ENCODE measurements at places on chromosomes 5 and 9. TPM values are rescaled to one million over a fixed set of nuclear protein-coding genes. Genes with fewer than 3 reads are reported as not detected.

The SH3TC2 gene
- 0.23 TPM for polyA plus RNA-seq

The SH2D3C gene
- polyA plus RNA-seq: 16.1 TPM

The OTULINL gene
- polyA plus RNA-seq: 13.5 TPM

The ZNF883 gene
- 9.0 TPM for polyA plus RNA-seq

The CARTPT gene
- polyA plus RNA-seq: not detected

The ADGRD2 gene
- 0.16 TPM for polyA plus RNA-seq

The LCN15 gene
- polyA plus RNA-seq: not detected

The FST gene
- 30.2 TPM for polyA plus RNA-seq

The CBY3 gene
- 0.55 TPM for polyA plus RNA-seq

The TRAPPC13 gene
- 35.9 TPM for polyA plus RNA-seq

The GNA14 gene
- 18.1 TPM for polyA plus RNA-seq

The GPR151 gene
- polyA plus RNA-seq: not detected

The GDNF gene
- polyA plus RNA-seq: 19.6 TPM

The RANBP17 gene
- polyA plus RNA-seq: 12.6 TPM

The TXNDC8 gene
- polyA plus RNA-seq: not detected

The AIF1L gene
- polyA plus RNA-seq: 322 TPM

The GBGT1 gene
- polyA plus RNA-seq: 2.2 TPM

The OTP gene
- not detected for polyA plus RNA-seq

DNA sequence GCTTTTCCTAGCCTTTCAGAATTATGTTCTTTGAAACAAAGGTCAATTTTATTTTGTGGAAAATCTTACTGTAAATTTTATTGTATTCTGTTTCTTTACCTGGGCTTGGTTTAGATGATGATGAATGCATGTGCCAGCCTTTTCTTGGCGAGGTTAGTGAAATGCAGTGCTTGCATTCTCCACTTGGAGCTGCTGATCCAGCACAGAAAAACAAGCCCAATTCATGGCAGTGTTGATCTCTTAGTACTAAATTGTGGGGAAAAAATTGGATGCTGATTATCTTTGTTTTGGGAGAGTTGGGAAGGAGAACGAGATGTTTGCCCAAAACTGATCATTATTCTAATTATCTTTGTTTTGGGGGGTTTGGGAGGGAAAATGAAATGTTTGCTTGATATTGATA, 3.7 kb downstream of the HABP4 start:
- no peak for DNase-seq

DNA sequence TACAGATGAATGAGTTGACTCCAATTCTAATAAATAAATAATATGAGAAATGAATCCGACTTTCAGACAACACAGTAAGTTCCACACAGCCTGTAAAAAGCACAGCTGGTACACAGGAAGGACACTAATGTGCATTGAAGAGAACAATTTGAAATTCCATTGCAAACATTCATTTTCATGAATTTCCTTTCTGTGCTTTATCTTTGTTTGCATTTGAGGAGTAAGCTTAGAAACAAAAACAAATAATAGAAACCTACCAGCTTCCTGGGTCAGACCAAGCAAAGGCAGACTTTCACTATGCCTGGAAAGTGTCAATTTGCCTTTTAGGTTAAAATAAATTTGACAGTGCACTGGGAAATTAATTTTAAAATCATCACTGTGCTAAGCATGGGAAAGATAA, 143.8 kb upstream of the VLDLR start:
- no peak for DNase-seq

DNA sequence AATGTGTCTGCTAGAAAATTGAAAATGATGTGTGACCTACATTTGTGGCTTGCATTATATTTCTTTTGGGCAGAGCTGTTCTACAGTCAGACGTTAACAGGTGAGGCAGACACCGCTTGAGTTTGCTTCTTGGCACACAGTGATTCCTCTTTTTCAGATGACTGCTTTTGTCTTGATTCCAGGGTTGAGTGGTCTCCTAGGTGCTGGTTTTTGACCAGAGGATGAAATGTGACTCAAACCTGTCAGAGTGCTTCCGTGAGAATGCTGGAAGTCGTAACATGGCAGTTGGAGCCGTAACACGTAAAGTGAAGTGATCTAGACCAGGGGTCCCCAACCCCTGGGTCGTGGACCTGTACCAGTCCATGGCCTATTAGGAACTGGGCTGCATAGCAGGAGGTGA, 28.3 kb upstream of the NDFIP1 start:
- no peak for DNase-seq

DNA sequence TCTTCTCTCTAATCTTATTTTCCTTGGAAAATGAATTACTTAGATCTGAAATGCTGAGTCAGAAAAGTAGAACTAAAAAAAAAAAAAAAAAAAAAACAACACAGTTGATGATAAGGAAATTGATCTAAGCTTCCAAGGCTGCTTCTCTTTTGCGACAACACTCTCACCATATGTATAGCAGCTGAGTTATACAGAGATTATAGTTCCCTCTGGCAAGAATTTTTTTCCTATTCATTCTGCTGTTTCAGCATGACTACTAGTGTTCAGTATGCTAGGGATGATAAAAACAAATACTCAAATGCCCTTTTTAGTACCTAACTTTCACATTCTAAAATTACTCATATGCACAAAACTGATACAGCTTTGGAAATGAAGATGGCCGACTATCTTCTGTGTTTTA, 267.3 kb downstream of the MLLT3 start:
- no peak for DNase-seq

DNA sequence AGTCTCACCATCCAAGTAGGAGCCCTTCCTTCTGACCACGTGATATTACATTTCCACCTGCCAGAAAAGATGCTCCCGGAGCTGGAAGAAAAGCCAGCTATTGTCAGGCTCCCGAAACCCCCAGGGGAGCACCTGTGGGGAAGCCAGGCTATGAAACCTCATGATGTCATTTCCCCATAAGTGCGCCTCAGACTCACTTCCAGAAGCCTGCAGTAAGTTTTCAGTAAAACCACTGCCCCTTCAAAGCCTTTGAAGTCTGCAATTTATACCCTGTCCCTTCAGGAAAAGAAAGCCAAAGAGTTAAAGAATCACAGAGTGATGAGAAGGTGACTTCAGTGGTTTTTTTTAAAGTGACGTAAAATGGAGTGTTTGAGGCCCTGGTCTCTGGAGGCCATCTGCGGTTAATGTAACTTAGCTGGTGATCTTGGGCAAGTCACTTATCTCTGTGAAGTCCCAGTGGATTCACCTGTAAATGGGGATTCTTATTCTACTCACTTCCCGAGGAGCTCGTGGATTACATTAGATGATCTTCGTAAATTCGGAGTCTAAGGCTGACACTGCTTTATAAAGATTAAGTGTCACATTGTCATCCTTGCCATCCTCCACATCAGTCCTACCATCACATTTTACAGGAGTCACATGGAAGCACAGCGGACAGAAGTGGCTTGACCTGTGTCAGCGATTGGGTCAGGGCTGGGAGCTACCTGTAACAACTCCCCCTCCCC, 2.6 kb upstream of the SEMA6A start:
- no peak for DNase-seq

- DNase-seq: no peak
Measured at GRCh38 chr9:74645007-74645639, 148.0 kb downstream of the RORB start.

DNA sequence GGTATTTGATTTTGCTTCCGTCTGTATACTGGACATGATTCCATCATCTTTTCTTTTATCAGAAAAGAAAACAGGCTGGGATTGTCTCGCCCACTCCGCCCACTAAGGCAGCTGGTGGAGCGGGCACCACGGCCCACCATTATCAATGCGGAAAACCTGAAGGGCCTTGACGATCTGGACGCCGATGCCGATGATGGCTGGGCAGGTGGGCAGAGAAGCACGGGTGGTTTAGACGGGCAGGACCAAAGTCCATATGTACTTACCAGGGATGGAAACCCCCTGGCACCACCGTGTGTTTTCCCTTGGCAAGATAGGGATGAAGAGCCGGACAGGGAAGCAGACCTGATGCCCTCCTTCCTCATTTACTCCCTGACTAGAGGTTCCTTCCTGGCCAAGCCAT, 53.7 kb downstream of the PRRC2B start:
- no peak for DNase-seq

DNA sequence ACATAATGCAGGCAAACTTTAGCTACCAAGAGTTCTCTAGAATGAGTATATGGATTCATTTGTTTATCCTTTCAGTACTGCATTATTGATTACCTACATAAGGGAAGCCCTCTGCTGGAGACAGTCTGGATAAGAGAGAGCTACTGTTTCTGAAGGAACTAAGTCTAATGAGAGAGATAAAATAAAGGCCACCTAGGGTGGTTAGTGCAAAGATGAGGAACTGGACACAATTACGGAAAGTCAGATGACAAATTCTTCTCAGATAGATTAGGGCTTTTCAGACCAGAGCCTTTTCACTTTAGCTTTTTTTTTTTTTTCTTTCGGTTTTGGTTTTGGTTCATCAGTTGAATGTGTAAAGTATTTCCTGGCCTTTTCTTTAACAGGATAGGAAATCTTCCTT, 31.3 kb downstream of the ISOC1 start:
- DNase-seq: no peak

GRCh38 chr9:38771593-38771992, 51.7 kb upstream of the FAM240B start:
- DNase-seq: no peak

DNA sequence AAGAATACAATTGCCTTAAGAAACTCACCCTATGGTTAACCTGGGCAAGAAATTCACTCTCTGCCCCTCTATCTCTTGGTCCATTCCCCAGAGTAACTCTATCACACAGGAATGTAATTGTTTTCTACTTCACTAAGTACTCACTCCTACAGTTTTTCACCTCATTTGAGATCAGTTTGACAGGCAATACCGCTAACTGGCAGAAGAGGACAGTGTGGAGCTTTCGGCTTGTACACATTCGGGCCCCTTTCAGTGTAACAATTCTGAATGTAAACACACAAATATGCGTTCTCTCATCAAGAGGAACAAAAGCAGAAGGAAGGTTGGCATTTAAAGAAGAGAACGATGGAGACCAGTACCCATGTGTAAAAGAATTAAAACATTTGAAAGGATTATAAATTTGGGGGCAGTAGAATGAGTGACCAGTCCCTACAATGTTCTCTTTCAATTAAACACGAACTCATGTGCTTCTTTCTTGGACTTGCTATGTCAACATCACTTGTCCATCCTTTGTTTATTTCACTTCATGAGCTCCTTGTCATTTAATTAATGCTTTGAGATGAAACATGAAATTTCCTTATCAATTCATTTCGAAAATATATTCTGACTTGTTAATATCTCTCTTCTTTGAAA, 188.5 kb upstream of the GRAMD2B start:
- peak; percentile 31 for DNase-seq

- DNase-seq: no peak
Measured at GRCh38 chr9:71678999-71679398, 89.3 kb downstream of the CEMIP2 start.

DNA sequence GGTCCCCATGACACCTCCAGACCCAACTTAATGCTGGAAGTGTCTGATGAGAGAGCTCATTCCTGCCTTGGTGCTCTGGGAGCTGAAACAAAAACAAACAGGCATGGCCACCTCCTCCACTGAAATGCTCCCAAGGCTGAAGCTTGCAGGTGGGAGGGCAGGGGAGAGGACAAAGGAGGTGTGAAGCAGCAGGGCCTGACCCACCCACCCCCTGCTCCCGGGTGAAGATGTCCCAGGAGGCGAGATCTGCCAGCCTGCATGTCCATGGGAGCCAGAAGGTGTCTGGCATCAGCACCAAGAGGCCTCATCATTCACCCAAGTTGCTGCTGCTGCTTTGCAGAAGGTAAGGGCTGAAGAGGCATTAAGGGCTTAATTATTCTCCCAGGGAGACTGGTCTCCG, 4.2 kb upstream of the CCIN start:
- no peak for DNase-seq

GRCh38 chr9:134014946-134015345, 10.3 kb upstream of the BRD3OS start:
- DNase-seq: no peak

DNA sequence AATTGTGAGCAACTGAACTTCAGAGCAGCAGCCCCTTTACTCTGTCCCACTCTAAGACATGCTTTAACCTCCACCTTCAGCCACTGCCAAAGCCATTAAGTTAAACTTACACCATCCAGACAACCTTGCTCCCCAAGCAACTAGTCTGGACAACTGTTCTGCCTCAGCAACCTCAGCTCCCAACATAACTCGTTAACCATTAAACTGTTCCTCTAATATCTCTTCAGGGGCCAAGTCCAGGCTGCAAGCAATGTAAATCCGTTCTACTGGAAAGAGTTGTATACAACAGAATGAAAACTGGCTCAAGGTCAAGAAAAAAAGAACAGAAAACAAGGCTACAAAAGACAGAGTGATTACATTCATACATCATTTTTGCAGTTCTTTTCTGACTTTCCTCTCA, 131.7 kb upstream of the TARS1 start:
- DNase-seq: no peak

DNA sequence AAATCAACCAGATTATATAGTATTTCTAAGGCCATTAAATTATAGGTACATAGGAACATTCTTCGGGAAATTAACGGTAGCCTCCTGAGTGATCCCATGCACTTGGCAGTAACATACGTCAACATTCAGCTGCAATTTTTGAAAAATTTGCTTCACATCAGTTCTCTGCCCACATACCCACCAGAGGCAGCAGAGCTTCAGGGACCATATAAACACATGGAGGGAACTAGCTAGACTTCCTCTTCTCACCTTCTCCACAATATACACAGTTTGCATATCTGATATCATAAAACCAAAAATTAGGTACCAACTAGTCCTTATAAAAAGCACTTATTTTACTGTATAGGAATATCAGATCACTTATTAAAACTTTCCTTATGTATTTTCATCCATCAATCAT, 4.8 kb downstream of the PSIP1 start:
- DNase-seq: no peak

DNA sequence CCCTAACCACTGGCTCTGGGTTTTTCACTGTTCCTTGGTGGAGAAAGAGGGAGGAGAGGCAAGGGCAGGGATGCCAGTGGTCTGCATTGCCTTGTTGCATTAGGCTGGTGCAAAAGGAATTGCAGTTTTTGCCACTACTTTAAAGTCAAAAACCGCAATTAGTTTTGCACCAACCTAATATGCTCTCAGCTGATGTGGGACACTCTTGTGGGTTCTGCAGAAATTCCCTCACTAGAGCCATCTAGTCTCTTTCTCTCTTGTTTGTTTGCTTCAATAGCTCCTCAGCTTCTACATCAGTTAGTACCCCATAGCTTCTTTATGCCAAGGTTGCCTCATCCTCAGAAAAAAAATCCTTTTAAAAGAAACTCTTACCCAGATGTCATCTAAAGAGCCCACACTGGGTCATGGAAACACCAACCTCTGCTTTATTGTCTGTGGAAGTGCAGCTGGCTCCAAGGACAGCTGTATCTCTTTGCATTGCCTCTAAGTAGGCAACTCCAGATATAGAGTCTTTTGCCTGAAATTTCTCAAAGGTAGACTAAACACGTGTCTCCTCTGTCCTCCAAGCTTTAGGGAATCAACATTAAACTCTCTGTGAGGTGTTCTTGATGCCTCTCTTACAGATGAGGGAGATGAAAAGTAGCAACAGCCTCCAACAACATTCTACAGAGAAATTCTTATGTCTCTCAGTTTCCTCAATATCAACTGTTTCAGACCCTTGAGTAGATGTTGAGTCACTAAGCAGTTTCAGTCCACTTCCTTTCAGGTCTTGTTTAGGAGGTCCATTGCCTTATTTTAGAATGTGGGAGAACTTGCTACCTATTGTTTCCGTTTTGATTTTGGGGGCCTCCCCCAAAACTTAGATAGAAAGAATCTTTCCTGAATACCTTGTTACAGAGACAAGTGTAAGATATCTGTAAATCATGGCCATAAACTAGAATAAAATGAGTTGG, 84.9 kb upstream of the MEF2C start:
- DNase-seq: no peak

Measured in renal cortex interstitium (tissue), 15 donors.